Right kidney (tissue), 9 donors: ENCODE measurements at places on chromosomes 2 and 18.

GRCh38 chr2:234329202-234329960 is 167.5 kb downstream of the ARL4C start:
- DNase-seq: no peak

GRCh38 chr2:161436411-161436810 is 20.3 kb downstream of the TBR1 start:
- no peak for DNase-seq

DNA sequence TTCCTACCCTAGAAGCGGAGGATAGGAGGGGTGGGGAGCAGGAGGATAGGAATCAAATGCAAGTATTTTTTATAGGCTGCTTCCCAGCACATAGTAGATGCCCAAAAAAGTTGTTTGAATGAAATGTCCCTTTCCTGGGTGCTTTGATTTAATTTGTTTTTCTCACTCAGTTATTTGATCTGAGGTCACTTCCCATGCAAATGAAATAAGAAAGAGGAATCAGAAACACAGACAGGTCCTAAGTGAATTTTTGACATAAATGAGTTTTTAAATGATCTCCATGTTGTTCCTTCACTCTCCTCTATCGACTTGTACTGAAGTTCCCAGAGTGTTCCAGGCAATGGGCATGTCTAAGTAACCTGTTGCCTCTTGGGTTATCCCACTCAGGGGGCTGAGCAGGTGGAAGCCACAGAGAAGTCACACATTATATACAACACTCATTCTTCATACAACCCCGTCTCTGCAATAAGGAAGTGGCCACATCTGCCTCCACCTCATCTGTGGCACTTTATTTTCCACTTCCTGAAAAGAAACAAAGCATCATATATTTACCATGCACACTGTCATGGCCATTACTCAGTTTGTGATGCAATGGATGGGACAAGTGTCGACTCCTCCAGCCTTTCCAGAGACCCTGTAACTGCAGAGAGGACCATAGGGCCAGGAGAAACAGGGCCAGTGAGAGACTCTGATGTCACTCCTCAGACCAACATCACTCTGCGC is 81.9 kb upstream of the ZNF397 start:
- DNase-seq: no peak

GRCh38 chr2:9782197-9782719 is 61.0 kb upstream of the TAF1B start:
- DNase-seq: no peak

- DNase-seq: no peak
These were observed 60.2 kb downstream of the COBLL1 start for GRCh38 chr2:164781394-164781793.

GRCh38 chr2:136254681-136255080 is 136.7 kb upstream of the CXCR4 start:
- no peak for DNase-seq

GRCh38 chr2:133789743-133790142 is 221.5 kb upstream of the NCKAP5 start:
- no peak for DNase-seq

- DNase-seq: no peak
These were observed 3.4 kb downstream of the PXDN start for GRCh38 chr2:1740716-1741589.

DNA sequence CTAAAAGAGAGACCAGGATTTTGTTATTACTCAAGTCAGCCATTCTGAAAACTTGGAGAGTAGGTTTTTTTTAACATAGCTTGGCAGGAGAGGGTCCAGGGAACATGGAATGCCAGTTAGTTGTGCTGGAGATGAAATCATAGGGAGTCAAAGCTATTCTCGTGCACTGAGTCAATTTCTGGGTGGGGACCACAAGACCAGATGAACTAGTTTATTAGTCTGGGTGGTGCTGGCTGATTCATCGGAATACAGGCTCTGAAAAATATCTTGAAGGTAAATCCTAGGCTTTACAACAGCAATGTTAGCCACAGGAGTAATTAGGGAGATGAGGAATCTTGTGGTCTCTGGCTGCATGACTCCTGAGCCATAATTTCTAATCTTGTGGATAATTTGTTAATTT is 921.4 kb downstream of the TRIB2 start:
- DNase-seq: no peak

- DNase-seq: no peak
These were observed 53.3 kb downstream of the LAMA1 start for GRCh38 chr18:7064346-7064745.

DNA sequence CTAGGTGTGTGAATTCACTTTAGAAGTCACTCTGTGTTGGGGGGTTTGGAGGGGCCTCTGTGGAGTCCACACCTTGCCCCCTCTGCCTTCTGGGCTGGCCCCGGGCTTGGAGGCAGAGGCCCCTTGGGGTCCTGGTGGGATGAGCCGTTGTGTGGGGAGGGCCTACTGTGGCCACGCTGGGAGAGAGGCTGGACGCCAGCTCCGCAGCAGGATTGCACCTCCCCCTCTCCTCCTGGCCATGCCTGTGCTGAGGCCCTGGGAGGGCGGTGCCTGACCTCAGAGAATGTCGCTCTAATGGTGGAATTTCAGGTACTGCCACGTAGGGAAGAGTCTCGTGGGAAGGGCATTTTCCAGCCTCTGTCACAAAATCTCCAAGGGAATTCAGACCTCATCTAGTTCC is 237.0 kb downstream of the ATAD2B start:
- DNase-seq: no peak

GRCh38 chr18:21115519-21116411 is 4.2 kb upstream of the ROCK1 start:
- DNase-seq: no peak

GRCh38 chr2:18067588-18068384 is 189.3 kb downstream of the KCNS3 start:
- DNase-seq: no peak

GRCh38 chr18:33269223-33269622 is 171.3 kb downstream of the CCDC178 start:
- no peak for DNase-seq
